ENCODE measurements at places on chromosomes 2 and 18.

- no peak for DNase-seq
Measured at GRCh38 chr2:85273738-85274731, 53.8 kb downstream of the TGOLN2 start.

DNA sequence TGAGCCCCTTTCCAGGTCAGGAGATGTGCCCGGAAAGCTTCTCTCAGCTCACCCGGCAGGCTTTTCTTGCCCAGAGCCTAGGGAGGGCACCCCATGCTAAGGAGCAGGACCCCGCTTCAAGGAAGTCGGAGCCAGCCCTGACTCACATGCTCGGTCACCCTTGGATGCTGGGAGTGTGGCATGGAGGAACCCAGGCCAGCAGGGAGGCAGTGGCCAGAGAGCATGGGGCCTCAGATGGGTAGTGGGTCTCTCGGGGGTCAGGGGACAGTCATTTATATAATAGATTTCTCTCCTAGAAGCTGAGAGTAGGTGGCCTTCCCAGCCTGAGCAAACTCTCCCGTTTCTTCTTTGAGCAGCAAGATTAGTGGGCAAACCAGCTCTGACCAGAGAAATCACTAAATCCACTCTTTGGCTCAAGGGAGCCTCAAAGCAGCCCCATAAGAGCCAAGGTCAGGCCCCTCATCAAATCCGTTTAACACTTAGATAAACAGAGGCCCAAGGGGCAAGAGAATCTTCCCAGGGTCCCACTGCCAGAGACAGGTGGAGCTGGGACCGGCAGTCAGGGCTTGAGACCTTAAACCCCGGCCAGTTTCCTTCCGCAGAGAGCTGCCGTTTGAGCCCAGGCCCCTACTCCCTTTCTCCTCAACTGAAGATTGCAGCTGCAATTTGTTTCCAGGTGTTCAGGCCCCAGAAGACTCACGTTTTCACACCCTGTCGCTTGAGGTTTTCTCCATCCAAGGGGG is 113.1 kb downstream of the CYP26B1 start:
- DNase-seq: no peak

- DNase-seq: no peak
Measured at GRCh38 chr18:80168346-80168745, 59.3 kb downstream of the ADNP2 start.

DNA sequence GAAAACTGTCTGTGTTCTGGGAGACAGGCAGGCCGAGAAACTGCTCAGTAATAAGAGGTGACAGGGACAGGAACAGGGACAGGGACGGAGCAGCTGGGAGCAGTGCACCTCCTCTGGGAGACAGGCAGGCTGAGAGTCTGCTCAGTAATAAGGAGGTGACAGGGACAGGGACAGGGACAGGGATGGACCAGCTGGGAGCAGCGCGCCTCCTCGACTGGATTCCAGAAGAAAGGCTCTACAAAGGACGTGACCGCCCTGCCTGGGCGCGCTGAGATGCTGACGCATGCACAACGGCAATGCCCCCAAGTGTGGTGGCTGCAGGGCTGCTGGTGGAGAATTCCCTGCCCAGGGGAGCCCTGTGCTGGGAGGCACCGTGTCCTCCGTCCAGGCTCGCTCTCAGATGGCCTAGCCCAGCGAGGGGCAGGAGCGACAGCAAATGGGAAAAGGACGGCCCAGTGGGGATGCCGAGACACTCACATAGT is 44.2 kb upstream of the PXDN start:
- no peak for DNase-seq

DNA sequence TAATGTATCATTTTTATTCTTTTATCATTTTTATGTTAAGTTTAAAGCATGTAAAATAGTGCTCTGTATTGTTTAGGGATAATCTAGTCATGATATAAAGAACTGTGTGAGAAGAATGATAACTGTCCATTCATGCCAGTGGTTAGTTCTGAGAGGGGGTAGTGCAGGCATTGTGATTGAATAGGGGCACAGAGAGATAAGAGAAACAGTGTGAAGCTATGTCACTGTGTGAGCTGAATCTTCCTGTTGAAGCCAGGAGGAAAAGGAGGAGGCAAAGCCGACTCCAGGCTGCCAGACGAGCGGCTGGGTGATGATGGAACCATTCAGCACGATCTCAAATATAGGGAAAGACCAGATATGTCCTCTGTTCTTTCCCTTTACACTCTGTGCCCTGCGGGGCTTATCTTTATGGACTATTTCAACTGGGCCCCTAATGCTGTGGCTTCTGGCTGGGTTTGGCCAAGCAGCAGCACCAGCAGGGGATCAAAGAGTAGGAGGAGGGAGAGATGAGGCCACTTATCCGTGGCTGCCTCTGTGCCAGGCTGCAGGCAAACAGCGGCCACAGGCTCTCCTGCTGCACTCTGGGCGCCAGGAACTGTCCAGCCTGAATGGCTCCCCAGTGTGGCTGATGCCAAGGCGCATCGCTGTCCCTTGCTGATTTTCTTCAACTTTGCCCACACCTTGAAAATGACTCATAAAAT is 128.0 kb downstream of the SPP2 start:
- DNase-seq: no peak

GRCh38 chr2:39385172-39385571 is 51.9 kb downstream of the MAP4K3 start:
- no peak for DNase-seq

DNA sequence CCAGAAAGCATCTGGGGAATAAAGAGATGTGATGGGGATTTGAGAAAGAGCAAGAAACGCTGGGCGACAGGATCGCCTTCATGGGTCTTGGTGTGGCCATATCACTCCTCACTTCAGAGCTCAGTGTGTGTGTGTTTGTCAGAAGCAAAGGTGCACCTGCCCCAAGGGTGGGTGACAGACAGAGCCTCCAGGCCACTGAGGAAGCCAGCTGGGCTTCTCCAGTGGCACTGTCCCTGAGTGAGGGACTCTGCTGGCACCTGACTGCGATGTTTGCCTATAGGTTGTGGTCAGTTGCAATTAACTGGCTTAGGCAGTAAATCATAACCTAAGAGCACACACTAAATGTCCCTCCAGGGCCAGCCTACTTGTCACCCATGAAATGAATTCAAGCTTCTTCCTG is 23.5 kb upstream of the GNAL start:
- no peak for DNase-seq

DNA sequence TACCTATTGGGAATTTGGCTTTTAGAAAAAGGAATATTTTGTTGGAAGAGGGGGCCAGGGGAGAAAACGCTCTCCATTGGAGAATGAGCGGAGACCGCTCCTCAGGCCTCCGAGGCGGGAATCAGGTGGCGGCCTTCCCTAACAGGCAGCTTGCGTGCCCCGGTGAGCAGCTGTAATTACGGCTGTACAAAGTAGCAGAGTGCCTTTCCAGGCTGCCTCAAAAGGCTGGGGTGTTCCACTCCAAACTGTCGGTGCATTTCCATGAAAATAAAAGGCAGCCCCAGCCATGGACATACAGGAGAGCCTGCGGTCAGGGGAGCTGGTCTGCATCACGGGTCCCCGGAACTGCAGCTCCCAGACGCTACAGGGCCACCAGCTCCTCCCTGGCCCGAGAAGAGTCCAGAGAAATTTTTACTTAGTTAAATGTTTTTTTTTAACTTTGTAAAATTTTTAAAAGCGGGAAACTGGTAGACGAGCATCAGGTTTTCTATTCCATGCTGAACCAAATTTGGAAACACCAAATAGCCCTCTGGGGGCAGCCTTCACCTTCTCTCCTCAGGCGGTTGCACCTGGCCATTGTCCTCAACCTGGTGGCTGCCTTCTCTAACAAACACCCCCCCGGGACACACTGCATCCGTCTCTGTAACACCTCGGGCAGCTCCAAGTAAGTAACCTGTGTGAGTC is 209.3 kb upstream of the SALL3 start:
- DNase-seq: no peak

- DNase-seq: no peak
Measured at GRCh38 chr2:46540496-46541331, 61.3 kb downstream of the TMEM247 start.

GRCh38 chr2:138028538-138028937 is 64.3 kb downstream of the HNMT start:
- no peak for DNase-seq

GRCh38 chr18:74868461-74868860 is 270.8 kb downstream of the ZNF407 start:
- DNase-seq: no peak

GRCh38 chr2:210158236-210158635 is 13.0 kb downstream of the KANSL1L start:
- DNase-seq: peak; percentile 36

- DNase-seq: no peak
Measured at GRCh38 chr2:68746408-68746807, 11.8 kb downstream of the ARHGAP25 start.

- DNase-seq: no peak
Measured at GRCh38 chr2:203820969-203821368, 46.6 kb upstream of the CTLA4 start.

GRCh38 chr2:167784084-167784425 is 463.3 kb downstream of the STK39 start:
- DNase-seq: no peak

DNA sequence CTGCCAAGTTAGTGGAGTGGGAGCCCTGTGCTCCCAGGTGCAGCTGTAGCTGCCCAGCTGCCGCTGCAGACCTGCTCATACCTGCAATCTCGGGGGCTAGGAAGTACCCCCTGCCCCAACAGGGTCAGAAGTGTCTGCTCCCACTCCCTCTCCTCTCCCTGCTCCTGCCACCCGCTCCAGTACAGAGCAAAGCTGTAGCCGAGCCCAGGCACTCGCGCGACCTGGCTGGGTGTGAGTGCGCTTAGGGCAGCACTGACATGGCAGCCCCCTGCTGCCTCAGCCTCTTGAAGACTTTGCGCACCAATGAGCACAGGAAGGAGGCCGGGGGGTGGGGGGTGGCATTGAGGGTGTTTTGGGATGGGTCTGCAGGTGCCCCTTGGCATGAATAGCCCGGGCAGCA is 1951.4 kb downstream of the SUCLG1 start:
- DNase-seq: no peak

DNA sequence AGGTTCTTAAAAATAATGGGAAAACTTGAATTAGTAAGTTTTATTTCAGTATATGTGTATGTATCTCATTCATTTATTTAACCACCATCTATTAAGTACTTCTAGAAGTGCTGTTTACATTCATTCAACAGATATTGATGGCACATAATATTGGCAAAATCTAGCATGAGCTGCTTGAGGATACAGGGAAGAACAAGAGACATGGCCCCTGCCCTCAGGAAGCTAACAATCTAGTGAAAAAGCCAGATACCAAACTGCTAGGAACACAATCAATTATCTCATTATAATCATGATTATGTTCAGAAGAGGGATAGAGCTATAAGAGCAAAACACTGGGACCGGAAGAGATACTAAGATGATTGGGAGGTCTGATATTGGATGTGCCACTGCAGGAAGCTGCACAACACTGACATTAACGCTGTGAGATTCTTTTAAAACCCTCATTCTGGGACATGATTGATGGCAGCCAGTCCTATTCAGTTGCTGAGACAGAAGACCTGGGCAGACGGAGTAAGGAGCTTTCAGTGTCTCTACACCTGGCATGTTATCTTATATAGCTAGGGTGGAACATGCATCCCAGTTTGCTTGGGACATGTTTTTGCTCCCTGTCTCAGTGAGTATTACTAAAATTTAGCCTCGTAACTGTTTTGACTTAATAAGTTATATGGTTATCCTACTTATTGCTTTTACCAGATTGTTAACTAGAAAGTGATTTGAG is 314.1 kb downstream of the STK39 start:
- DNase-seq: no peak

DNA sequence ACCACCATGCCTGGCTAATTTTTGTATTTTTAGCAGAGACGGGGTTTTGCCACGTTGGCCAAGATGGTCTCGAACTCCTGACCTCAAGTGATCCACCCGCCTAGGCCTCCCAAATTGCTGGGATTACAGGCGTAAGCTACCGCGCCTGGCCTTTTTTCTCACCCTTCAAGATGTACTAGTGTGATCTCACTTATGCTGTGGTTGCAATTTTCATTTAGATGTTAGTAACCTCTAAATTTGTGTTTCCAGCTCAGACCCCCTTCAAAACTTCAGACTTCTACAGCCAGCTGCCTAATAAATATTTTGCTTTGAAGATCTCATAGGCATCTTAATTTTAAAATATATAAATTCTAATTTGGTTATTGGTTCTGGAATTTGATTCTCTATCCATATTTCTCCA is 8.0 kb downstream of the SLC38A11 start:
- no peak for DNase-seq

DNA sequence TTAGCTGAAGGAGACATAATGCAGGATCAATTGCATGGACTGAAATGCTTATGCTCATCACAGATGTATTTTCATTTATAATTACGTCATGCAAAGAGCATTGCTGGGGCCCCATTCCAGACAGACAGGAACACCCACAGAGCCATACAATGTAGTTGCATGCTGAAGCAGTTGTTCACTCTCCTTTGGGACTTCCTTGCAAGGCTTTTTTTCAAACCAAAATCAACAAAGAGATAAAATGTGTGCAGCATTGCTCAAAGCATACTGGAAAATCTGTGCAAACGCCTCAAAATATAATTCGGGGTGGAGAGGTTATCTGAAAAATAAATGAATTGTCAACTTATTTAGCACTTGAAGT is 463.2 kb downstream of the CDH2 start:
- no peak for DNase-seq

GRCh38 chr2:195633974-195634373 is 23.1 kb upstream of the SLC39A10 start:
- no peak for DNase-seq

GRCh38 chr18:56637711-56638231 is 621 bp downstream of the TXNL1 start:
- DNase-seq: peak; percentile 37

- DNase-seq: no peak
Measured at GRCh38 chr2:201353116-201353515, 4.0 kb downstream of the FLACC1 start.

DNA sequence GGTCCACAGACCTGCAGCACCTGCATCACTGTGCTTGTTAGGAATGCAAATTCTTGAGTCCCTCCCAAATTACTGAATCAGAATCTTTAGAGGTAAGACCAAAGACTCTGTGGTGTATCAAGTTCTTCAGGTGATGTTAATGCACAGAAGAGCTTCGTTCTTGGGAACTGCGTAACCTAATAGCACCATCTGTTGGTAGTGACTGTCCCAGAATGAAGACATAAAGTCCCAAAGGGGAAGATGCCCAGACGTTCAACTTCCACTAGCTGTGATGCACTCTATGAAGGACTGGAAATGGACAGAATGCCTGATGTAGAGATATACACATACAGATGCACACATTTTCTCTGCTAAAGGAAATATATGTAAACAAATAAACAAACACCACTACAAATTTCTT is 576.0 kb downstream of the LRP1B start:
- peak; percentile 34 for DNase-seq

DNA sequence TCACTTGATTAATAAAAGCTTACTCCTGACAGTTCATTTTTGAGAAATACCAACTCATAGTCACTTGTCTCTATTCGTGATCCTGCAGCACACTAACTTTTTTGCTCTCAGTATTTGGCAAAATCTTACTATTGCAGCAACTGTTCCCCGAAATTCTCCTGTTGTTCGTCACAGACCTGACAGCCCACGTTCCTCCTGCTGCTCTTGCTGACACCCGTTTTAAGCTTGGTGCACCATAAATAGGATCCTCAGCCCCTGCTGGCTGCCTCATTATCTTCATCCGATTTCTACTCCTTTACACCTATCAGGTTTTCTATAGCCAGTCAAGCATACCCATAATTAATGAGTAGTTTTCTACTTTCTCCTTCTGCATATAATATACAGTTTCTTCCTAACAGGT is 368.8 kb downstream of the PLCL1 start:
- DNase-seq: no peak

- DNase-seq: no peak
Measured at GRCh38 chr2:109339519-109339966, 210.5 kb downstream of the SH3RF3 start.

Measured in WERI-Rb-1 (cell line).